ENCODE measurements at places on chromosomes 5 and 9.

- no peak overlapping the region for H3K4me3 ChIP-seq
- no peak for DNase-seq
- H3K27ac ChIP-seq, result no peak overlapping the region
- H3K27me3 ChIP-seq, result no peaks in the 10 kb centered on the region
Measured at GRCh38 chr9:83060556-83060955, 2.4 kb downstream of the RASEF start.

DNA sequence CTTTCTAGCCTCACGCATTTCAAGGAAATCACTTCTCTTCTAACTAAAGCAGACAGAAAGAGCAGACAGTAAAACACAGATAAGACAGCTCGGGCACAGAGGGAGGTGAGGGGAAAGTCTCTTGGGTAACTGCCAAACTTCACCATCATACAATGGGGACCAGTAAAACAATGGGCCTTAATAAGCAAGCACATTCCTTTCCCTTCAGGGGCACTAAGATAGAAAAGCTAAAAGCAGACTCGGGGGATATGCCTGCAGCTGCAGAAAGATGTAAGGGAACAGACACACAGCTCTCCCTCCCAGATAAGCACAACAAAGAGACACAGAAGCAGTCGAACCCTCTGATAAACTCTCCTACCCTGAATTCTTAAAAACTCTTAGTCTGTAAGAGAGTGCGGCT is 15.6 kb upstream of the CKS2 start:
- DNase-seq, result no peak
- H3K27me3 ChIP-seq, result no peaks in the 10 kb centered on the region
- H3K4me1 ChIP-seq, result no peaks in the 10 kb centered on the region
- no peak overlapping the region for H3K4me3 ChIP-seq
- H3K36me3 ChIP-seq, result no peaks in the 10 kb centered on the region

GRCh38 chr5:157046041-157046440 is 12.9 kb downstream of the HAVCR1 start:
- no peaks in the 10 kb centered on the region for H3K4me1 ChIP-seq
- DNase-seq, result peak; percentile 51
- H3K4me3 ChIP-seq, result no peak overlapping the region
- no peak overlapping the region for H3K27ac ChIP-seq

GRCh38 chr5:44691802-44692201 is 116.9 kb upstream of the MRPS30 start:
- no peaks in the 10 kb centered on the region for H3K36me3 ChIP-seq
- no peaks in the 10 kb centered on the region for H3K27me3 ChIP-seq
- no peak overlapping the region for H3K27ac ChIP-seq

GRCh38 chr5:129904102-129904666 is at the start of gene CHSY3:
TSS of gene CHSY3 (plus strand) at chr5:129904465.
- peak within 1 kb of the TSS; percentile 48 for H3K27ac ChIP-seq
- no peaks in the 10 kb centered on the region for H3K27me3 ChIP-seq
- H3K4me3 ChIP-seq, result peak within 1 kb of the TSS; percentile 38
- no peaks in the 10 kb centered on the region for H3K4me1 ChIP-seq
- no peaks in the 10 kb centered on the region for H3K36me3 ChIP-seq
- DNase-seq, result peak; percentile 83

DNA sequence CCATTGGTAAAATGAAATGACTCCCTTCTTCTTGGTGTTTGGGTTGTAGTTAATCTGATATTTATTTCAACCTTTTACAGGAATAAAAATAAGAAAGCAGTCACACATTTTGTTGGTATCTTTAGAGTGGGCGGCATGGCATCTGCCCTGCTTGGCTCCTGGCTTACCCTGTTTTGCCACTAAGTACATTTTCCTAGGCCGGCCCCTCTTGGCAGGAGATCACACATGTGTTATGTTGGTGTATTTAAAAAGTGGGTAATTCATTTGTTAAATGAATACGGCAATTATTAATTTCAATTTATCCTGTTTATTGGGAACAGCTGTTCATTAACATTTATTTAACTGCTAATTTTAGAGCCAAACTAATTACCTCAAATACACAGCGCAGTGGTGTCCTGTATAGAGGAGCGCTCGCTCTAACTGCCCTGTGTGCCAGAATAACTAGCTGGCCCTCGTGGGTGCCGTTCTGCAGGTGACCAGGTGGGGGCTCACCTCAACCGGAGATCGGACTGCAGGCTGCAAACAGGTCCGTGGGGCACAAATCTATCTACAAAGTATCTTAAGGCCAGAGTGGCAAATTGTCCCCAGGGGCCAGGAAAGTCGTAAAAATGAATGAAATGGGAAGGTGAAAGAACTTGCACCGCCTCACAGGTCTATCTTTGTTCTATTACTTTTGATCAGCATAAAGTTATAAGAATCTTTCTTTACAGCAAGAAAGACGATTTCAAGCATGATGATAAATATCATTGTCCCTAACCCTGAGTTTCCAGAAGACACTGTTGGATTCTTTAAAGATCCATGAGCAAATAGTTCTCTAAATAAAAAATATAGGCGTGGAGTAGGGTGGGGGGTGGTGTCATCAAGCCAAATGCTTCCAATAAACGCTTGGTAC is 26.2 kb upstream of the GPR151 start:
- H3K4me3 ChIP-seq, result no peak overlapping the region
- H3K36me3 ChIP-seq, result no peaks in the 10 kb centered on the region
- peak; percentile 48 for DNase-seq

- H3K4me3 ChIP-seq, result no peak overlapping the region
- H3K36me3 ChIP-seq, result no peaks in the 10 kb centered on the region
- no peaks in the 10 kb centered on the region for H3K4me1 ChIP-seq
- no peak overlapping the region for H3K27ac ChIP-seq
- H3K27me3 ChIP-seq, result no peaks in the 10 kb centered on the region
Measured at GRCh38 chr5:37189355-37189754, 59.8 kb downstream of the CPLANE1 start.

GRCh38 chr5:145931718-145932117 is 4.7 kb upstream of the SH3RF2 start:
- H3K4me1 ChIP-seq, result no peaks in the 10 kb centered on the region
- H3K27ac ChIP-seq, result no peak overlapping the region
- no peak for DNase-seq
- H3K27me3 ChIP-seq, result no peaks in the 10 kb centered on the region

GRCh38 chr9:119963258-119963797 is 594.1 kb upstream of the BRINP1 start:
- DNase-seq, result no peak
- H3K36me3 ChIP-seq, result no peaks in the 10 kb centered on the region
- H3K27ac ChIP-seq, result no peak overlapping the region
- H3K4me3 ChIP-seq, result no peak overlapping the region
- no peaks in the 10 kb centered on the region for H3K27me3 ChIP-seq

DNA sequence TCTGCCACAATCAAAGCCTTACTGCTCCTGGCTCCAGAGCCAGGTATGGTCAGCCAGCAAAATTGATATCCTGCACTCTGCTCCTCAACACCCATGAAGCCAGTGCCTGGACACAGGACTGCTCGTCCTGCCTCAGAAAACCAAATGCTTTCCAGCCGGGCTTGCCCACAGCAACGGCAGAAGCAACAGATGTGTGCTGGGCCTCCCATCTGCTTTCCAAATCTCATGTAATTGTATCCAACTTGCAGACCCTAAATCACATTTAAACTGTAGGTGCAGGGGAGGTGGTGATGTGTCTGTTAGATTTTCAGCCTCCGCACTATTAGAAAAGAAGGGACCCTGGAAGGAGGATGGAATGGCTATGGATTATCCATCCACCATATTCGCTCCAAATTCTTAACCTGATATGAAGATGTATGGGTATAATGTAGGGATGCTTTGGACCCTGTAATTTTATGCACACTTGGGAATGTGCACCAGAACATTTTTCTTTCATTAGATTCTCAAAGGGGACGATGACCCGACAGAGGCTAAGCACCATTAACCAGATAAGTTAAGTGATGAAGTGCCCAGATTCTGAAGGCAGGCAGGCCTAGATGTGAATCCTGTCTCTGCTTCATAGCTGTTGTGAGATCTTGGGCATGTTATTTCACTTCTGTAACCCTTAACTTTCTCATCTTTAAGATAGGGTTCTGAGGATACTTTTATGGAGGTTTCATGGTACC is 58.2 kb downstream of the EXOSC2 start:
- H3K27me3 ChIP-seq, result no peaks in the 10 kb centered on the region
- no peak for DNase-seq
- H3K4me3 ChIP-seq, result no peak overlapping the region
- H3K4me1 ChIP-seq, result peaks cover 7% of the 10 kb centered on the region
- H3K36me3 ChIP-seq, result no peaks in the 10 kb centered on the region

- H3K4me1 ChIP-seq, result peaks cover 47% of the 10 kb centered on the region
- no peak for DNase-seq
- H3K36me3 ChIP-seq, result no peaks in the 10 kb centered on the region
- no peak within 1 kb of the TSS for H3K4me3 ChIP-seq
Measured at GRCh38 chr9:35909274-35909673, at the start of gene SPAAR. TSS of gene SPAAR (plus strand) at chr9:35909490. CDS start at chr9:35910464, 974 bp downstream.

DNA sequence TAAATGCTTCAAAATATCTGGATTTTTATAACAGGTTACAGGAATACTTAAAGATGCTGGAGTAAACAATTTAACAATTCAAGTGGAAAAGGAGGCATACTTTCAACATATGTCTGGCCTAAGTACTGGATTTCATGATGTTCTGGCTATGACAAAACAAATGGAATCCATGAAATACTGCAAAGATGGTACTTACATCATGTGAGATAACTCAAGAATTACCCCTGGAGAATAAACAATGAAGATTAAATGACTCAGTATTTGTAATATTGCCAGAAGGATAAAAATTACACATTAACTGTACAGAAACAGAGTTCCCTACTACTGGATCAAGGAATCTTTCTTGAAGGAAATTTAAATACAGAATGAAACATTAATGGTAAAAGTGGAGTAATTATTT is 35.6 kb downstream of the SLC30A5 start:
- H3K27ac ChIP-seq, result no peak overlapping the region
- H3K27me3 ChIP-seq, result no peaks in the 10 kb centered on the region
- no peaks in the 10 kb centered on the region for H3K36me3 ChIP-seq
- H3K4me3 ChIP-seq, result no peak overlapping the region

- H3K36me3 ChIP-seq, result no peaks in the 10 kb centered on the region
- H3K27ac ChIP-seq, result no peak overlapping the region
- H3K4me3 ChIP-seq, result no peak overlapping the region
- no peaks in the 10 kb centered on the region for H3K4me1 ChIP-seq
Measured at GRCh38 chr5:124764992-124765611, 18.7 kb upstream of the ZNF608 start.

DNA sequence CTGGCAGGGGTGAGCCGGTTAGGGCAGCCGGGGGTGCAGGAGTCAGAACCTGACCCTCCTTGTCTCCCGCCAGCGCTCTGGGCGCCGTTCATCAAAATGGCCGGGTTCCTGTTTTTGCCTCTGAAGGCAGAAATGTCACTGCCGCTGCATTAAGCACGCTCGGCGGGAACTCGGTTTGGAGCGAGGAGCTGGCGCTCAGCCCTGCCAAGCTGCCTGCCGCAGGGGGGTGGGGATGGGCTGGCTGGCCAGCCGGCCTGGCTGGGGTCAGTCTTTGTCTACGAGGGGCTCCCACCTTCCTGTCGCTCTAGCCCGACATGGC is 63.7 kb downstream of the CXXC5 start:
- H3K27me3 ChIP-seq, result no peaks in the 10 kb centered on the region
- H3K27ac ChIP-seq, result no peak overlapping the region
- H3K36me3 ChIP-seq, result no peaks in the 10 kb centered on the region
- peaks cover 19% of the 10 kb centered on the region for H3K4me1 ChIP-seq
- DNase-seq, result no peak

GRCh38 chr5:137395011-137395755 is 103.9 kb downstream of the SPOCK1 start:
- no peak for DNase-seq
- H3K27me3 ChIP-seq, result no peaks in the 10 kb centered on the region
- H3K36me3 ChIP-seq, result no peaks in the 10 kb centered on the region
- H3K4me3 ChIP-seq, result no peak overlapping the region

DNA sequence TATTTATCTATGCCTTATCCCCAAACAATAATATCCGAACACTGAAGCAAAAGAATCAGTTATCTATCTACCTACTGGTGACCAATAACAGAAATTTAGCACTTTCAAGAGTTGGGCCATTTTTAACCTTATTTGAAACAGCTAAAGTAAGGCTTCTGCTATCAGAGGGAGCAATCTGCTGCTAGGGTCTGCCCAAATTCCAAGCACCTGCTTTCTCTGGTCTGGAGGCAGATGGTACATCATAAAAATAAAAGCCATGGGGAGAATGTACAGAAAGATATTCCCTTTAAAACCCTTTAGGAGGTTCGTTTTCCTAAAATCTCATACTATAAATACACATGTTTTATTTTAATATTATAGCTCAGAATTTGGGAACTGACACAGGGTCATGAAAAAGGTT is 37.7 kb upstream of the ARSB start:
- no peak for DNase-seq
- H3K27ac ChIP-seq, result no peak overlapping the region
- no peak overlapping the region for H3K4me3 ChIP-seq
- no peaks in the 10 kb centered on the region for H3K36me3 ChIP-seq
- H3K4me1 ChIP-seq, result no peaks in the 10 kb centered on the region

DNA sequence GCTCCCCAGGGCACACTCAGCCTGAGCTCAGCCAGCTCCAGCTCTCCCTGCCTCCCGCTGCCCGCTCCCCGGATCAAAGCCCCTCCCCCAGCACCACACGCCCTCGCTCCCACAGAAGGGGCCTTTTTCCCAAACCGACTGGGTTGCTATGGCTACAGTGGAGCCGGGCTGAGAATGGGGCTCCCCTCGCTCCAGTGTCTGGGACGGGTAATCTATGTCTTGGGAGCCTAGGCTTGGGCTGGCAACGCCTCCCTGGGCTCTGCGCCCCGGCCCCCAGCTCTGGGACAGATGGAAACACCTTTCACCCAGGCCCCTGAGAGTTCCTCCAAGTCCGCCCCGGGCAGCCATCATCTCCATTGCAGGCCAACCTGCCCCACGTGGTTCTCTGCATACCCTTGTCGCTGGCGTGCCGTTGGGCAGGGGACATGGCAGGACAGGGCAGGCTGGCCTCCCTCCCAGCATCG is 29.6 kb downstream of the NOTCH1 start:
- H3K4me1 ChIP-seq, result peaks cover 24% of the 10 kb centered on the region
- no peak overlapping the region for H3K4me3 ChIP-seq
- H3K27me3 ChIP-seq, result no peaks in the 10 kb centered on the region
- H3K36me3 ChIP-seq, result no peaks in the 10 kb centered on the region
- DNase-seq, result no peak

GRCh38 chr9:84697509-84698114 is 28.1 kb downstream of the NTRK2 start:
- no peaks in the 10 kb centered on the region for H3K27me3 ChIP-seq
- no peak overlapping the region for H3K4me3 ChIP-seq
- H3K36me3 ChIP-seq, result no peaks in the 10 kb centered on the region
- H3K4me1 ChIP-seq, result no peaks in the 10 kb centered on the region
- no peak overlapping the region for H3K27ac ChIP-seq

- H3K4me3 ChIP-seq, result no peak overlapping the region
- H3K27me3 ChIP-seq, result no peaks in the 10 kb centered on the region
- no peaks in the 10 kb centered on the region for H3K4me1 ChIP-seq
Measured at GRCh38 chr5:58641533-58641932, 58.7 kb downstream of the RAB3C start.

All from Peyer's patch (tissue), 4 donors.